Fibroblast of the aortic adventitia (primary cell): ENCODE measurements at places on chromosomes 4 and X. TPM values are rescaled to one million over a fixed set of nuclear protein-coding genes. Genes with fewer than 3 reads are reported as not detected.

- DNase-seq, result no peak
These were observed 111.1 kb downstream of the ZNF330 start for GRCh38 chr4:141331534-141332358.

DNA sequence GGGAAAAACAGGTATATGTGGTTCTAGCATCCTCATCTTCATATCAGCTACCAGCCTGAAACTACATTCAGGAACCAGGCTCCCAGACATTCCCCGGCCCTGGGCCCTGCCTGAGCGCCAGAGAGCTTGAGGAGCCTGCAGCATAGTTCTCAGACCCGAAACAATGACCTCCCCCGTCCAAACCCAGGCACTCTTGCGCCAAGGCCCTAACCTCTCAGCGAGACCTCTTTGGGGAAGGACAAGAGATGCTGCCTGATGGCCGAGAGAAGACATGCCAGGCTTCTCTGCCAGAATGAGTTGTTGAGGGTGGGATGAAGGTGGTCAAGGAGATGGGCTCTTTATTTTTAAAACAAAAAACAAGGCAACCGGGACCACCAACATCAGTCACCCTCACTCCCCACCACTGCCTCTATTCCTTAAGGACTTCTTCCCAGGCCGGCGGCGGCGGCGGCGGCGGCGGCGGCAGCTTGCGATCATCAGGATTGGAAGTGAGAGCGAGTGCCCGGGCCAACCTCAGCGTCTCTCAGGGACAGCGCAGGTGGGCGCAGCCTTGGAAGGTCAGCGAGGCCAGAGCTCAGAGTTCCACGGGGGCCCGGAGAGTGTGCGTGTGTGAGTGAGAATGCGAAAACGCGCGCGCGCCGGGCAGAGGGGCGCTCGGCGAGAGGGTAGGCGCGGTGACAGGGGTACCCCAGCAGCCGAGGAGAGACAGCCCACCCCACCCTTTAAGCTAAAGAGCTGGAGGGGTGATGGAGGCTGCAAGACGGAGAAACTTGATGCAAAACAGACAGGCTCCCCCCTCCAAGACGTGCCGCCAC, 601 bp downstream of the INPP4B start:
- no peak for DNase-seq

Gene NDP
- total RNA-seq, result 0.41 and 2.9 TPM in 2 replicates

GRCh38 chr4:185039508-185040273, 21.4 kb downstream of the HELT start:
- peak; percentile 81 for DNase-seq

DNA sequence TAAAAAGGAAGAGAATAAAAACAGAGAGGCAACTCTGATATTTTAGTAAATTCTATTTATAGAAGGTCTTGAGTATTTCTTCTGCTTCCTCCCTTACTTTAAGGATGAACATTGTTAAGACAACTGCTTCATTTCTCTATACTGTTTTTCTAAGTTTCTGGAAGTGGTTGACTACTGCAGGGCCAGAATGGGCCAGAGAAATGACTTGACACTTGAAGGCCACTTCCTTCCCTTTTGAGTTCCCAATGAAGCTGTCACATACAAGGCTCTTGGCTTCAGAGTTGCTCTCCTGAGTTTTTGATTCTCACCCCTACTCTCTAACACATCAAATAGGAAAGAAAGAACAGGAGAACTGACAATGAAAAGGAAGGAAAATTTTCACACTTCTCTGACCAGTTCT, 37.6 kb downstream of the PKD2 start:
- no peak for DNase-seq
